ENCODE measurements at places on chromosomes 16 and 17.

GRCh38 chr17:32495359-32496231, 8.8 kb downstream of the CDK5R1 start:
- DNase-seq, result no peak

DNA sequence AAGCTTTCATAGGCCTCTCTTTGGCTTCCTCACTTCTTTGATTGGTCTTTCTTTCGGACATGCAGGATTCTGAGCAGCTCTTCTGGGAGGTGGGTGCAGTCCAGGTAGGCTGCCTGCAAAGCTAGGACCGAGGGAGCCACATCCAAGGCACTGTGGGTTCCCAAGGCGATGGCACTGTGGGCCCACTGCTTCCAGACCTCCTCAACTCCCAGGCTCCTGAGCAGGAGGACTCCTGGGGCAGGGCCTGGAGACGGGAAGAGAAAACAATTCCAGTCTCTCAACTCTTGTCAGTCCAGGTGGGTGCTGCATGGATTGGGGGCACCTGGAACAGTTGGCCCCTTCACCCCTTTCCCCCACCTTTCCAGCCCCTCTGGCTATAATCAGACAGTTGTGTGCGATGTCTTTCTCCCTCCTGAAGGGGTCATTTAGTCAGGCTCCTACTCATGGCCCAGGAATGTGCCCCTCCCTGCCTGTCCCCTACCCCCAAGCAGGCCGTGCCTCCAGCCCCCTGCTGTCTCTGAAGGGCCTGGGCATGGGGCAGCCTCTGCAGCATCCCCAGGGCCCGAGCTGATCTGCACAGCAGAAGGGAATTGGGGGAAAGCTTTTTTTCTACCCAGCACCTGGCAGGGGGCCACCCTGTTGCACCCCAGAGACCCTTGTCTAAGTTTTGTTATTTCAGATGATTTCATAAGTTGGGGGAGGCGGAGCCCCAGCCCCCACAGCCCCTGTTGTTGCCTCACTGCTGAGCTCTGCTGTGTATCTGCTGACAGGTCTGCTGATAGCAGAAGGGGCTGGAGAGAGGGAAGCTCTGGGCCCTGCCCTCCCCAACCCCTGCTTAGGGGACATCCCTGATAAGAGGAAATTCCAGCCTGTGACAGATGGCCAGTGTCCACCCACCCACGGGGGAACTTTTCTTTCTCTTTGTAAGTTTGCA, 330.3 kb downstream of the SEC14L1 start:
- DNase-seq, result no peak

DNA sequence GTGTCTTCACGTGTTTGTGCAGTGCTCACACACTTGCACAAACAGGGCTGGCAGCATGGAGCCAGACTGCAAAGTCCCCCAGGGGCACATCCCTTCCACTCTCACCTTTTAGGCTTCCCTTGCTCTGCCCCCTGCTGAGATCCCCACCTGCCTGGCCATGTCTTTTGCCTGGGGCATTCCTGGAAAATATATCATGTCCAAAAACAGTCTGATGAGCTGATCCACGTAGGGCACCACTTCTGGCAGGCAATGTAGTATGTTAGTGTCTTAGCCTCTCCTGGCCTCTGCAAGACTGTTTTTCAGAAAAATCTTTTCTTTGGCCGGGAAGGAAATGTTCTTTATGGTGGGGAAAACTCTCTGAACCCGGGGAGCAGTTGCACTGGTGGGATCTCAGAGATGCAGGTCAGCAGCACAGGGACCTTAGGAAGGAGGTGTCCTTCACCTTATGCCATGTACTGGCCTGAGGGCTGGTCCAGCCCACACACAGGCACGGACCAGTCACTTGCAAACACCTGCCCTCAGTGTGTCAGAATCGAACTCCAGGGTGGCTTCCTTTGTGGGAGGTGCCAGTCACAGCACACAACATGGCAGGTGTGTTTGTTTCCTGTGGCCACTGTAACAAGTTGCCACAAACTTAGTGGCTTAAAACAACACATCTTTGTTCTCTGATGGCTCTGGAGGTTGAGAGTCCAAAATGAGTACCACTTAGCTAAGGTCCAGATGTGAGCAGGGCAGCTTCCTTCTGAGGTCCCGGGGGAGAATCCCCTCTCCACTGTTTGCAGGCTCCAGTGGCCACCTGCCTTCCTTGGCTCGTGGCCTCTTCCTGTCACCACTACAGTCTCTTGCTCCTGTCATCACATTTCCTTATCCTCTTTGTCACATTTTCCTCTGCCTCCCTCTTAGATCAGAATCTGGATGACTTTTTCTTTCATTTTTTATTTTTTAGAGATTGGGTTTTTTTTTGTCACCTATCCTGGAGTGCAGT, 46.6 kb downstream of the MPRIP start:
- DNase-seq, result no peak

DNA sequence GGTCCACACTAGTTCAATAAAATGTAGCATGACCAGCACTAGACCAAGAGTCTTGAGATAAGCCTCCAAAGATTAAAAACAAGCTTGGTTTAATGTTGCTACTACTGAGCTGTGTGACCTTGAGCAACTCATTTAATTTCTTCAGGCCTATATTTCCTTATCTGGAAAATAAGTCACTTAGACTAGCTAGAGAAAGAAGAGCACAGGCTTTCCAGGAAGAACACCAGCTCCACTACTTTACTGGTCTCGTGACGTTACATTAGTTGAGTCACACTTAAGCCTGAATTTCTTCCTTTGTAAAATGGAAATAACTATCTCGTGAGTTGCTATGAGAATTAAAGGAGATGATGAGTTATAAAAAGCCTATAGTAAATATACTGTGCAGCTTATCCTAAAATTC, 5.4 kb downstream of the HELZ start:
- no peak for DNase-seq

- DNase-seq, result no peak
Measured at GRCh38 chr16:15041271-15042004, 14.4 kb downstream of the NTAN1 start.

DNA sequence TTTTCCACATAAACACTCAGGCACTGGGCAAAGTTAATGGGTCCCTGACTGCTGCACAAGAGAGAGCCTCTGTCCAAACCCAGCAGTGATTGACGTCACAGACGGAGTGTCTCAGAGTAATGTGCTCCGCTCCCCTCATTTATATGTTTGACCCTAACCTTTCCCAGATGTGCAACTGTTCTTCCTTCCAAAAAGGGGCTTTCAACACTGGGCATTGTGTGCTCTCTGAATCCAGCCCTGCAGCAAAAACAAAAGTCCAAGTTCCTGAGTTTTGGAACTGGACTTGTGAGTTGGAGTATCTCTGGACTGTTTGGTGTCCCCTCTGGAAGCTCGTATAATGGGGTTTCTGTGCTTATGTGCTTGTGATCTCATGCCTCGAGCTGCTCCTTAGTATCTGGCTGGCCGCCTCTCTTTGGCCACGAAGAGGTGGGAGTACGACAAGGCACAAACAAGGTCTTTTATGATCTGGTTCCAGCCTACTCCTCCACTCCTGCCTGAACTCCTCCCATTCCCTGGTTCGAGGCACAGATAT, 76.4 kb upstream of the SMIM36 start:
- DNase-seq, result no peak

GRCh38 chr16:54237-54581, 581 bp downstream of the SNRNP25 start:
- no peak for DNase-seq

- no peak for DNase-seq
Measured at GRCh38 chr16:57815987-57816745, 13.9 kb upstream of the KIFC3 start.

DNA sequence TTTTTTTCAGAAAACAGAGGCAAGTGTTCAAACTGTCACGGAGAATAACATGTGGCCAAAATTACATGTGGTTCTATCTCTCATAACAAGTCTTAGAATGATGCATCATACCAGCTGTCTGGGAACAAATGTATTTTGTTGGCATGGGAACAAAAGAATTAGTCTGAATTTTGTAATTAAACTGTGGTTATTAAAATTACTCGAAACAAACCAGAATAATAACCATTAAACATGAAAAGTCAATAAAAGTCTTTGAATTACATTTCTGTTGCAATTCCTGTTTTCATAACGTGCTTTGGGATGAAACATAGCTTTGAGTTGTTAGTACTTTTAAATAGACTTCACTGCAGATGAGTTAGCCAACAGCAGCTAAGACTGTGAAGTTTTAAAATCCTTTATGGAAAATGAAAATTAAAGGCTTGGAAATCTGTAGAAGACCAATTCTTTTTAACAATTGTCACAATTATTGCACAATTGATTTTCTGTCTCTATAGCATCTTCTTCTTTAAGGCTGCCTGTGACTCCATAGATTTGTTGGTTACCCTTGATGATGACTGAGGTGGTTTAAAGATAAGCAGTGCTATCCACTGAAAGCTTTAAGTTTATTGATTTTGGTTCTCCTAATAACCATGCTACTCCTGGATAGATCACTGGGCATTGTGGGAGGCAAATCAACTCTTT, 117.9 kb upstream of the AXIN2 start:
- no peak for DNase-seq

DNA sequence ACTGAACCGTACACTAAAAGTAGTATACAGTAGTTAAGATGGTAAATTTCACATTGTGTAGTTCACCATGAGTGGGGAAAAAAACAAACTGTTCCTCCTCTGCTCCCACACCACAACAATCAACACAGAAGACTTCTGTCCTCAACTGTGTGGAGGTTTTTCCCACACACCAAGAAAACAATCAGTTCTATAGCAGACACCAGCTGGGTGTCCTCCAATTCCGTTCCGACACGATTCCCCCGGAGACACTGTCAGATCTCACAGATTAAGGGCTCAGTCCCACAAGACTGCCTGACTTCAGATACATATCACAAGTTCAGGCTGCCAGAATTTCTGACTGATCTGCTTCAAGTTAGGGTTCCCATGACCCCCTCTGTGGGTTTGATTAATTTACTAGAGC, 31.8 kb downstream of the BBS2 start:
- DNase-seq, result no peak

GRCh38 chr17:4480929-4481898, 17.5 kb upstream of the SPNS2 start:
- DNase-seq, result no peak

- no peak for DNase-seq
Measured at GRCh38 chr16:13439766-13440165, 480.2 kb upstream of the ERCC4 start.

DNA sequence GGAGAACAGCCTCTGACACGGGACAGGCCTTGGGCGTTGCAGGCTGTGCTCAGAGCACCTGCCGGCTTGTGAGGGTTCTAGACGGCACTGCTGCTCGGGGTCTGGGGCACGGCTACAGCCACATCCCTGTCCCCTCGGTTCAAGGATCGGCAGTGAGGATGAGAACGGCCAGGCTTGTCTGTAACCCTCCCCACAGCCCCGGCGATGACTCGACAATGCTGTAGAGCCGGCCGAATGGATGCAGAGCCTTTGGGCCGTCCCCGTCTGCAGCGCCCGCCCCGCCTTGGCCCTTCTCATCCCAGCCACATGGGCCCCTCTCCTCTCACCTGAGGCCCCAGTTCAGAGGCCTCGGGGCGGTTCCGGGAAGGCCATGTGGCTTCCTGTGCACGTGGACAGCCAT, 49.0 kb upstream of the METRNL start:
- no peak for DNase-seq
